ENCODE measurements at places on chromosomes 1 and 21.

DNA sequence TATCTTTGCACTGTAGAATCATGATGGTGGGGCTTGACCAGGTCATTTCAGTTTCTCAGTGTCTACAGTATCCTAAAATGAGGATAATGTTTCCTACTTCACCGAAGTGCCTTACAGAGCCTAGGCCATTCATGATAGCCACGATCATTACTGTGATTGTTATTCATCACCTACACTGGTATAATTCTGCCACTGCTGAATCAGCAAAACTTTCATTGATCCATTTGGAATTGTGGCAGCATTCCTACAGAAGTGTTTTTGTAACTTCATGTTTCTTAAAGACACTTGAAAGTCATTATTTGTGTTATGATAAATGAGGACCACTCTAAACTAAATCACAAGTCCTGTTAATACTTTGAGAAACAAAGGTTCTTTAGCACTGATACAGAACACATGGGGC is 6.0 kb upstream of the PLPPR5 start:
- DNase-seq: no peak

DNA sequence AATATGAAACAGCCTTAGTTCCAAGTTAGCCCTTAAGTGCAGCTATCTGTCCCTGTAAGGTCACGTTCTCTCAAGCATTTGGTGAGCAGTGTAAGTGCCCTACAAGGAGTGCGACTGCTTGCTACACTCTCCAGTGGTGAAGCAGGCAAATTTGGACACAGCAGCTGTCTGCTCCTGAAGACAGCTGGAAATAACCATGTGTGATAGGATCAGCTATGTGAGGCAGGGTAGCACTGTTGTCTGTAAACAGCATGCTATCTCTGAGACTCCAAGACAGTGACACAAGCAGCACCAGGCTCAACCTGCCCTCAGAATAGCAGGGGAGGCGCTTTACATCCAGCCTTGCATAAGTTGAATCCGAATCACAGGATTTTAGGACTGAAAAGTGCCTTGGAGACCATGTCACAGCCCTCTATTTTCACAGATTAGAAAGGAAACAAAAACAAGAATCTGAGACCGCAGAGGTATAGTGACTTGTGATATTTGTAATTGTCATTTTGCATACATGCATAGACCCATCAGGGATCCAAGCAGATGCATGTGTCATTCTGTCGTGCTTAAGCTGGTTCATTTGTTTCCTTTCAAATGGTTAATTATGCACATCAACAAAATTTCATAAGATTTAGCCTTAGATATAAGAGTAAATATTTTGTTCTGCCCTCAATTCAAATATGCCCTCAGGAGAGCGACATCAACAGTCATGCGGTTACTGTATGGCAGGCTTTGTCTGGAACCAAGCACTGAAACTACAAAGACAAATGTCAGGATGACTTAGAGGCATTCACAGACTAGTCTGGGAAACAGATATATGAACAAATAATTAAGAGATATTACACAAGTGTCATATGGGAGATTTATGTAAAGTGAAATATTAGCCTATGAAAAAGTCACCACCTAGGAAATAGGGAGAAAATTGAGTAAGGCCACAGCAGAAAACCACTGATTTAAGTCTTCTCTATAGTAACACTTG is 134.9 kb upstream of the NRIP1 start:
- DNase-seq: no peak

DNA sequence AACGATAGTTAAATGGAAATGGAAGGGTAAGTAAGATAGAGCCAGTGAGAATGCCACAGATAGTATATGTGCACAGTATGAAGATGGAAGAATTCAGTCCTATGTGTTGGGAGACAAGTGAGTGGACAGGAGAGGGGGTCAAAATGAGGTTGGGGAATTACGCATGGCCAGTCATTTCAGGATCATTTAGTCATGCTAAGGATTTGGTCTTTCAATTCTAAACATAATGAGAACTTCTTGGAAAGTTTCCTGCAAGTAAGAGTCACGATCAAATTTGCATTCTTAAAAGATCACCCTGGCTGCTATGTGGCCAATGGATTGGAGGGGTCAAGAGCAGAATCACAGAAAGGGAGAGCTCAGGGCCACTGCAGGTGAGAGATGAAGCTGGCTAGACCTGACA is 64.0 kb upstream of the KCNK2 start:
- no peak for DNase-seq

GRCh38 chr1:200751717-200752116 is 13.0 kb downstream of the CAMSAP2 start:
- DNase-seq: no peak

- DNase-seq: no peak
These were observed 53.4 kb upstream of the PAXBP1 start for GRCh38 chr21:32824950-32825349.

DNA sequence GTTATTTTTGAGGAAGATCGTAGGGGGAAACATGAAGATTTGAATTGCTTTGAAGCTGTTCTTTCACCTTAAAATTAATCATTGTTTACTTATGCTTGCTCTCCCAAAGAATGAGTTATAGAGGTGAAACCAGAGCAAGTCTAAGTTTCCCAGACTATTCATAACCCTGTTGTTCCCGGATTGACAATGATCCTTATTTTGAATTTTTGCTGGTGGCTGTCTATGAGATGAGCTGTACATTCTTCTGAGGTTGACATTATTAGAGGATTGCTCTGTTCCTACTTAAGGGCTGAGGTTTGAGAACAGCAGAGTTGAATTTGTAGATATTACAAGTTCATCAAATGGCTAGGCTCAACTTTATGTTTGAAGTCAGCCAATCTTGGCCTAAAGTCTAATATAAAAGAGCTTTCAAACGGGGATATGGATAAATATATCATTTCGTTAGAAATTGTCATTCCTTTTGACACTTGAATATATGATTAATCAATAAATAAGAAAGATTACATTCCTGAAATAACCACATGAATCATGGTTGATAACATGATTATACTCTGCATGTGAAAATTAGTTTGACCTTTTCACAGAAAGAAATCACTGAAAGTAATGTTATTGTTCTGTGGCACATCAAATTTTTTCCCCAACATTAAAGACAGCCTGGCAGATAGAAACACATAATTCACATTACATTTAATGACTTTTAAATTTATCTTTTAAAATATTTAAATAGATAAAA is 19.1 kb upstream of the PDE4B start:
- DNase-seq: no peak

DNA sequence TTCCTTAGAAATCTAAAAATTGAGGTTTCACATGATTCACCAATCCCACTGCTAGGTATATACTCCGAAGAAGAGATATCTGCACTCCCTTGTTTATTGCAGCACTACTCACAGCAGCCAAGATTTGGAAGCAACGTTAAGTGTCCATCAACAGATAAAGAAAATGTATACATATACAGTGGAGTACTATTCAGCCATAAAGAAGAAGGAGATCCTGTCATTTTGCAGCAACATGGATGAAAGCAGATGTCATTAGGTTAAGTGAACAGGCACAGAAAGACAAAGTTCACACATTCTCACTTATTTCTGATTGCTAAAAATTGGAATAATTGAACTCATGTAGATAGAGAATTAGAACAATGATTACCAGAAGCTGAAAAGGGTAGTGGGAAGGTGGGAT is 56.4 kb downstream of the RABGAP1L start:
- no peak for DNase-seq
